AG09319 (cell line): ENCODE measurements at places on chromosomes 11 and 22.
A peak's percentile ranks its signal among the peaks of the same experiment; 100 is the strongest.

DNA sequence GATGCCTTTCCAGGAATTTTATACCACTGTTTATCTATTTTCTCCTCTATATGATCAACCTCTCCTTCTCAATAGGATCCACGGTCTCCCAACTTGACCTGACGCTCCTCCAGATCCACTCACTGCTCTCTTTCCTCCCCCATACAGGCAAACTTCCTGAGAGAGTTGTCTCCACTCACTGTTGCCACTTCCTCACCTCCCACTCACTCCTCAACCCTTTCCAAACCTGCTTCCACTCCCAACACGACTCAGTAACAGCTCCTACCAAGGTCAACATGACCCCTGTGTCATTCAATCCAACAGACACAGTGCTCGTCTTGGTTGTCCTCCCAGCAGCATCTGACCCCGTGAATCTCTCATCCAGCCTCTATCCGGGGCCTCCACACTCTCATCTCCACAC lies 3.1 kb downstream of the APBB1 start:
- DNase-seq = no peak

DNA sequence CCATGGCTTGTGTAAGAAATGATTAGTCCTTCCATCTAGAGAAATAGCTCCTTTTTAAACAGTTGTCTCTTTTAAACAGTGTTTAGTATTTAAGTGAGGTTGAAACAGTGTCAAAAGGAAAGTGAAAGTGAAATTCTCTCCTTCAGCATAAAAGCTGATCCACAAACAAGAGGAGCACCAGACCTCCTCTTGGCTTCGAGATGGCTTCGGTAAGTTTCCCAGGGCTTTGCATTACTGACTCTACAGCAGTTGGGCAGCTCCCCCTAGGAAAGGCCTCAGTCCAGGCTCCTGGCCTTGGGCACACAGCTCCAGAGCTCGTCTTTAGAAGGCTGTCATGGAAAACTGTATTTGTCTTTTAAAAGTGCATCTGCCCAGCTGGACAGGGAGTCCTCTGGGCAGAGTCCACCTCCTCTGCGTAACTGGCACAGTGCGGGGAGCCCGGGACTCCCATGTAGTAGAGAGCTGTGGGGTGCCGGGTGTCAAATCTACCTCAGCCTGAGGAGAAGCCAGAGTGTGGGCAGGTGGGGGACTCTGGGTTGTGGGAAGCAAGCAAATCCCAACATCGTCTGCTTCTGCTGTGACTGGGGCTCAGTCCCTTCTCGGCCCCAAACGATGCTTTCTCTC lies at the start of gene PLAAT4:
Gene PLAAT4, plus strand, starts transcription at position 140 of the 624 bp plus-strand sequence. Its CDS starts 61 bp downstream, at position 201.
- peak; percentile 30 for DNase-seq

DNA sequence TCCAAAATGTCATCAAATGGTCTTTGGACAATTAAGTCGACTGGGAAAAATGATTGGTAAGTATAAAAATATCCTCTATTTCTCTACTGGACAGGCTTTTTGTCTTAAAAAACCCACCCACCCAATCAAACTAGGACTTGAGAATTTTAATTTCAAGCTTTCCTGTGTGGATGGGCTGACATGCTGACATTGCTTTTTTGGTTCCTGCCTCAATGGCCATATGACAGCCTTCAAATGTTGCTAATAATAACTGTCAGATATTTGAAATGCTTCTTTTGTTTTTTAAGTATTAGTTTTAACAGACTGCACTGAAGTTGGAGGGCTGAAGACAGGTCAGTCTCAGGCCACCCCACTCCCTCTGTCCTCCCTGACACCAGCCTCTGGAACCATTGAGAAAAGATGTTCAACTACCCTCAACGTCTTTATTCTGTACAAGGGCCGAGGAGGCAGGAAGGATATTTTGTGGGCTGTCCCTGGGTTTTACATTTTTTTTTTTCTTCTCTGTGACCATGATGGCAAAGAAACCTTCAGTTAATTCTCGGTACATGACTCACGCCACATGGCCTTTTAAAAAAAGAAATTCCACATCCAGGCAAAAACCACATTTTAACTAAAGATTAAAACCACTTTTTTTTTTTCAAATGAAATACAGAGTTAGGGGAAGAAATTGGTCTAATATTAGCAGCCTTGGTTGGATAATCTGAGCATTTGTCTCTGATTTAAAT lies 130.4 kb downstream of the SLC1A2 start:
- no peak for DNase-seq

- DNase-seq = no peak
These were observed 40.8 kb upstream of the ACCSL start for GRCh38 chr11:44006917-44007361.

DNA sequence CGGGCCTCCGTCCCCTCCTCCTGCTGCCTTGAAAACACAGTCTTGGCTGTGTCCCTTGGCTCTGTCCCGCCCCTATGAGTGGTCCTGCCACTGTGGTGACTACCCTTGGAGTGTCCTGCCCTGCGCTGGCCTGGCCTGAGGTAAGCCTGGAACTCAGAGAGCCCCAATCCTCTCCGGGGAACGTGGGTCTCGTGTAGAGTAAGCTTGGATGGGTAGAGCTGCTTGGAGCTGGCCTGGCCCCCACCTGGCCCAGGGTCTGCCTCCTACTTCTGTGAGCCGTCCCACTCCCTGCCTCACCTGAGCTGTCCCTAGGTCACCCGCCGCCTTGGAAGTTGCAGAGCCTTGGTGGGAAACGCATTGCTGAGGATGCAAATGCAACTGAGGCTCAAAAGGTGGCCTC lies 347.1 kb downstream of the CTTN start:
- DNase-seq = no peak

DNA sequence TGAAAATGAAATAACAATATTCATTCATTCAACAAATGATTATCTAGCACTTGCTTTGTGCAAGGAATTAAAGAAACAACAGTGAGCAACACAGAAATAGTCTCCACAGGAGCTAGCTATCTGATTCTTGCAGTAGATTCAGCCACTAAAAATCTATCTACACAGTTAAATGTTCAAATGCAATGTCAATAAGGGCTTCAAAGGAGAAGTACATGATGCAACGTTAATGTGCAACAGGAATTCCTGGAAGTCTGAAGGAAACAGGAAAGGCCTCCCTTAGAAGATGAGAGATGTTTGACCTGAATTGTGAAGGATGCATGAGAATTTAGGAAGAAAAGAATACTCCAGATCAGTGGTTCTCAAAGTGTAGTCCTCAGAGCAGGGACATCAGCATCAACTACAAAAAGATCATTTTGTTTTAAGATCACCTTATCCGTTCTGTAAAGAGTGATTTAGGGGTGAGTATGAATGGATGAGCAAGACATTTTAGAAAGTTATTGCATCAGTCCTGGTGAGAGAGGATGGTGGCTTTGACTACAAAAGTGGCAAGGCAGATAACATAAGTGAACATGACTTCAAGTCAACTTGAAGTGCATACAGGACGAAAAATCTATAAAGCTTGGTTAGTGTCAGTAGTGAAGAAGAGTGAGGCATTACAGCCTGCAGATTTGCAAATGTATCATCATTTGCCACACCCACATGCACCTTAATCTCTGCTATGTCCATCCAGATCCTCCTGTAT lies 96.0 kb downstream of the ETS1 start:
- DNase-seq = no peak

GRCh38 chr22:49255154-49255553 lies 572.5 kb downstream of the BRD1 start:
- DNase-seq = no peak

GRCh38 chr11:64447831-64448598 lies 89.1 kb downstream of the RPS6KA4 start:
- no peak for DNase-seq
